ENCODE measurements at places on chromosomes 16 and 17. TPM values are rescaled to one million over a fixed set of nuclear protein-coding genes. Genes with fewer than 3 reads are reported as not detected.
A peak's percentile ranks its signal among the peaks of the same experiment; 100 is the strongest.

- no peak for DNase-seq
Observed at GRCh38 chr17:78474614-78475146, 96.2 kb downstream of the PGS1 start.

- no peak for DNase-seq
Observed at GRCh38 chr16:11848842-11849241, 2.5 kb downstream of the RSL1D1 start.

GRCh38 chr17:49260817-49261291, 30.3 kb upstream of the PHOSPHO1 start:
- DNase-seq, result peak; percentile 34

DNA sequence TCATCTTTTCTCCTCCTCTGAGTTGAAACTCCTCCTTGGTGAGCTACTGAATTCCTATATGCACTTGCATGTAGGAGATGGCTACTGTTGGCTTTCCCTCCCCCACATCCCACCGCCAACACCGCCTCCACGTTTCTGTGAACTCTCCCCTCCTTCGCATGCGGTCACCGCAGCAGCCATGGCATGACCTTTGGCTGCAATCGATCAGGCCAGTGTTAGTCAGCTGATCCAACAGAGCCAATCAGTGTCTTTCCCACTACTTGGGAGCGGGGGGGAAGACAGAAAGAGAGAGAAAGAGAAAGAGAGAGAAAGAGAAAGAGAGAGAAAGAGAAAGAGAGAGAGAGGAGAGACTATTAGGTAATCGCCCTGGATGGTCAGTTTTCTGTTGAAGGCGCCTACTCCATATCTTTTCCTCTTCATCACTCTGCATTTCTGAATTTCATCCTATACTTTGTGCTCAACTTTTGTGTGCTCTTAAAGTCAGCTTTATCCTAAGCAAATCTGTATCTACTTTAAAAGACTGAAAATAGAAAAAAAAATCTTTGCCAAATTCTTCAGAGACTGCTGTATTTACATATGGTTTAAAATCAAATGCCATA, 22.7 kb downstream of the ASGR1 start:
- DNase-seq, result no peak

- DNase-seq, result no peak
Observed at GRCh38 chr16:1772362-1772907, at the start of gene EME2. Gene EME2 (plus strand): TSS chr16:1772810. CDS start chr16:1773228, 418 bp downstream.

- no peak for DNase-seq
Observed at GRCh38 chr17:38890410-38890746, 20.5 kb downstream of the LASP1 start.

DNA sequence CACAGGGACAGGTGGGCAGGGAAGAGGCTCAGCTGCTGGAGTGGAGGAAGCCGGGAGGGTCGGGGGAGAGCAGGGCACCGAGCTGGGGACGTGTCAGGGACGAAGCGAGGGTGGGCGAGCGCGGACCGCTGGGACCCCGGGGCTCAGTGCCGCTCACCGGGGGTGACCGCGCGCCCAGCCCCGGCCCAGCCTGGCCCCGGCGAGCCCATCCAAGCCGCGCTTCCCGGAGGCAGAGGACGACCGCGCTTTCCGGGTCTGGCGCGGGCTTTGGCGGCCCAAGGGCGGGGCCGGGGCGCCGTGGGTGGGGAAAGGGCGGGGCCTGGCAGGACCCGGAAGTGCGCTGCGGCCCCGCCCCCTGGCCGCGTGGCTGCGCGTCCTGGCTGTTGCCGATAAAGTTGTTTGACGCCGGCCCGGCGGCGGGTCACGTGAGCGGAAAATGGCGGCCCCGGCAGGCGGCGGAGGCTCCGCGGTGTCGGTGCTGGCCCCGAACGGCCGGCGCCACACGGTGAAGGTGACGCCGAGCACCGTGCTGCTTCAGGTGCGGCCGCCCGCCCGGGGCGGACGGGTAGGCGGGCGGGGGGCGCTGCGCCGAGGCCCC, at the start of gene ASPSCR1:
TSS of gene ASPSCR1 (plus strand) at position 419 of the 598 bp plus-strand sequence. CDS start at position 437, 18 bp downstream.
- DNase-seq, result peak; percentile 58

DNA sequence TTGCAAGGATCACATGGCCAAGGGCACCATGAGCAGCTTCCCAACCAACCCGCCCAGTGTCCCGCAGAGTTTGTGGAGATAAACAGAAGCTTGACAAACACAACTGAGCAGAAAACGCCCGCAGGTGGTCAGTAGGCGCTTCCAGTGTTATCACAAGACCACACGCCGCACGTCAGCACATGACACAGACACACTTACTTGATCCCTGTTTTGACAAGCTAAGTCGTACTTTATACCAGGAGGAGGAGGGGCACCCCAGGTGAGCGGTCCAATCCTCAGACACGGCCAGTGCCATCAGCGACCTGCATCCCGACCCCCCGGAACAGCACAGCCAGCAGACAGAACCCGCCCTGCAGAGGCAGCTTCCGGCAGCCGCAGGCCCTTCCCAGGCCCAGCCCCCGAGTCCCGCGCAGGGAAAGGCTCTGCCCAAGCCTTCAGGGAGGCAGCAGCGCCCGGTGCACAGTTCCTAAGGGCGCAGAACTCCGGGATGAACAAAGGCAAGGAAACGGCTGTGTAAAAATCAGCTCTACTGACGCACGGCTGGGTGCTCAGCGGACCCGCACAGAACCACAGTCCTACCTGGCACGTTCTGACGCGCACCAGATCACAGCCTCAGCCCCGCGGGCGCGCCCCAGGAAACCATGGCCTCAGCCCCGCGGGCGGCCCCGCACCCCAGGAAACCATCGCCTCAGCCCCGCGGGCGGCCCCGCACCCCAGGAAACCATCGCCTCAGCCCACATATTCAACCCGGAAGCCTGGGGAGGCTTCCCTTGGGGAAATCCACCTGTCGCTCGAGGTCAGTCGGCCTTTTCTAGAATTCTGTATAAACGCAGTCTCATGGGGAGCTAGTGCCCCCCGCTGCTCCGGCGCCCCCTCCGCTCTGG, 27.8 kb downstream of the AXIN1 start:
- DNase-seq, result no peak

DNA sequence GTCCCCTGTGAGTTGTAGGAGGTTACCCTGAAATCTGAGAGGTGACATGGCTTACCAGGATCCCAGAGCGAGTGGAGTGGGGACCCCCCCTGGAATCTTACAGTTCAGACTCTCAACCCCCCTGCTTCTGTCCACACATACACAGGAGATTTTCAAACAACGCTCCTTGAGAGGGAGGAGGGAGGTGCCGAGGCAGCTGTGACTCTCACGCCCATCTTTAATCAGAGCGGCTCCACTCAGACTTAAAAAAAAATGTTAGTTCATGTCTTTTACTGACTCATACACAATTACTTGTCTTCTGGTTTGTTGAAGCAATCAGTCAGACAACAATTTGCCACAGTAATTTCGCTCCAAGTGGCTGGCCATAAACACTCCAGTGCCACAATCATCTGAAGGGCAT, 15.4 kb upstream of the TMEM220 start:
- DNase-seq, result no peak

DNA sequence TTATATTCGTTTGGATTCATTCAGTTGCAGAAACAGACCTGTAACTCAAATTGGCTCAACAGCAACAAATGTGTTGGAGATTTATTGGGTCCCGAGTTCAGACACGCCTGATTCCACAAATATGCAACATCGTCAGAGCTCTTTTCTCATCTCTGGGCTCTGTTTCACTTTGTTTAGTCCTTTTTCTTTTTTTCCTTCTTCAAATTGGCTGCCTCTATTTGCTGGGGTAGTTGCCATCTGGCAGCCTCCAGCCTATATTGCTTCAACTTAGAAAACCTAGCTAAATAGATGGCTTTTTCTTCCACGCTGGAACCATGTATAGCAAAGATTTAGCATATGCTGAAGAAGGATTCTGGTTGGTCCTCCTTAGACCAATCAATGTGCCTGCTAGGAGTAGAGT, 398.5 kb downstream of the RBFOX1 start:
- no peak for DNase-seq

Gene HSD17B1
- 4.7 TPM for total RNA-seq

Gene RHBDF1
- 19.3 TPM for total RNA-seq

Gene SLFN5
- 53.0 TPM for total RNA-seq

Gene PRSS22
- total RNA-seq, result not detected
